ENCODE measurements at places on chromosomes 1 and 21.
A peak's percentile ranks its signal among the peaks of the same experiment; 100 is the strongest.

- no peak for DNase-seq
Observed at GRCh38 chr1:212567638-212568037, 40.9 kb upstream of the ATF3 start.

- no peak for DNase-seq
Observed at GRCh38 chr1:21749859-21750468, 33.0 kb downstream of the USP48 start.

- DNase-seq: no peak
Observed at GRCh38 chr1:220421508-220421907, 106.4 kb upstream of the MARK1 start.

- DNase-seq: no peak
Observed at GRCh38 chr1:20302108-20302471, 11.4 kb downstream of the VWA5B1 start.

GRCh38 chr1:228734881-228735801 is at the start of gene RHOU:
RHOU (plus strand) TSS chr1:228735479; CDS start chr1:228735743, 264 bp downstream.
- DNase-seq: peak; percentile 74

DNA sequence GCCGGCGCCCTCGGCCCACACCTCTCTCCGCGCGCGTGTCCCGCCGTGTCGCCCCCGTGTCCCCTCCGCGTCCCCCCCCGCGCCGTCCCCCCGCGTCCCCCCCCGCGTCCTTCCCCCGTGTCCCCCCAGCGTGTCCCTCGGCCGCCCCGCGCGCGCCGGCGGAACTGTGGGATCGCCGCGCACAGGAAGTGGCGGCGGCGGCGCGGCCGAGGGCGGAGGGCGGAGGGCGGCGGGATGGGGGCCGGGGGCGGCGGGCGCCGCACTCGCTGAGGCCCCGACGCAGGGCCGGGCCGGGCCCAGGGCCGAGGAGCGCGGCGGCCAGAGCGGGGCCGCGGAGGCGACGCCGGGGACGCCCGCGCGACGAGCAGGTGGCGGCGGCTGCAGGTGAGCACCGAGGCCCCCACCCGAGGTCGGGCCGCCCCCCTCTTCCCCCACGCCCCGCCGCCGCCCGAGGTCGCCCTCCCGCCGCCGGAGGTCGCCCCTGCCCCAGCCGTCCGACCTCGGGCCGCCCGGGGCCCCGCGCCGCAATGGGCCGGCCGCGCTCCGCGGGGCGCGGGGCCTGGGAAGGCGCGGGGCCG is at the start of gene AGPAT3:
Gene AGPAT3, plus strand, starts transcription at position 262 of the 578 bp plus-strand sequence. CDS start 94,459 bp downstream, outside the sequence.
- DNase-seq: peak; percentile 50

All from stimulated activated CD4-positive, alpha-beta T cell treated with anti-CD3 and anti-CD28 coated beads, Interleukin-4, amount 100 ng/mL, for 1 hour (primary cell).